ENCODE measurements at places on chromosomes 12 and 14.

DNA sequence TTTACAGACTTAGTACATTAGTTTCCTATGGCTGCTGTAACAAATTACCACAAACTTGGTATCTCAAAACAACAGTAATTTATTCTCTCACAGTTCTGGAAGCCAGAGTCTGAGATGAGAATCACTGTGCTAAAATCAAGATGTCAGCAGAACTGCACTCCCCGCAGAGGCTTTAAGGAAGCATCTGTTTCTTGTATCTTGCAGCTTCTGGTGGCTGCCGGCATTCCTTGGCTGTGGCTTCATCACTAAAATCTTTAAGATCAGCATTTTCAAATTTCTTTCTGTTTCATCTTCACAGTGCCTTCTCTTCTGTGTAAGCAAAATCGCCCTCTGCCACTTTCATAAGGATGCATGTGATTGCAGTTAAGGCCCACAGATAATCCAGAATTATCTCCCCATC is 9.4 kb downstream of the STON2 start:
- no peak for DNase-seq

- DNase-seq: no peak
Observed at GRCh38 chr14:68124979-68125731, 305.6 kb downstream of the RAD51B start.

- DNase-seq: no peak
Observed at GRCh38 chr12:75974323-75975187, 57.0 kb downstream of the PHLDA1 start.

DNA sequence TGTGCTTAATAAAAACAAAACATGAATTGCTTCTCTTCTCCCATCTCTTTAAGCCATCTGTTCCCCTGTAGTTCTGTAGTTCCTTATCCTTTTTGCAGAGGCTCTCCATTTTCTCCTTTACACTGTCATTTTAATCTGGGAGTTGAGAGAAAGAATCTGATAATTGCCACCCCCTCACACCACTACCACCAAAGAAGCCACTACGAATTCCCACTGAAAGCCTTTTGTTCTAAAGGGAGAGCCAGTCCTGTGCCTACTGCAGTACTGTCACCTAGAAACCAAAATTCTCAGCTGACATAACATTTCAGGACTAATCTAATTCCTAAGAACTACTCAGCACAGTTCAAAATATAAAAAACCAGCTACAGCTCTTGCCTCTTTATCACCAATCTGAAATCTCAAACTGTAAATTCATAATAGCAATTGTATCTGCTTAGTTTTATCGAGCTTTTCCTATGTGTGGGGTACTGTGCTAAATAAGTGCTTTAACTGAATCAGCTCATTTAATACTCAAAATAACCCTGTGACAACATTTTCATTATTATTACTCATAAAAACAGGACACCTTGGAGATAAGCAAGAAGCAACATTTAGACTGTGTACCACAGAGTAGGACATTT is 72.4 kb downstream of the SPPL3 start:
- DNase-seq: no peak

DNA sequence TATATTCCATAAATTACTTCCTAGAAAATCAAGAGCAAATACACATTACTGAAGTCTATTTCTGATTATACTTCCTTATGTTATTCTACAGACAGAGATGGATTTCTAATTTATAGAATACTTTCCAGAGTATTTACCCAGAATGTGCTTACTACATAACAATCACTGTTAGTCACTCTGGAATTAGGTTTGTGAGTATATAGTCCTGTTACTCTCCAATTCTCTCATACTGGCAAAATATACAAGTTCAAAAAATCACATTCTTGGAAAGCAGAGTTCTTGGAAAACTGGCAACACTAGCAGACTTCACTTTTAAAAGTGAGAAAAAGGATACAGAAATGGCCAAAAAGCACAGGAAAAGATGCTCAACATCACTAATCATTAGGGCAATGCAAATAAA is 7.3 kb downstream of the PPP2R5E start:
- no peak for DNase-seq

- DNase-seq: no peak
Observed at GRCh38 chr12:120814203-120814902, 88.7 kb downstream of the ACADS start.
